ENCODE measurements at places on chromosomes 3 and 15.

DNA sequence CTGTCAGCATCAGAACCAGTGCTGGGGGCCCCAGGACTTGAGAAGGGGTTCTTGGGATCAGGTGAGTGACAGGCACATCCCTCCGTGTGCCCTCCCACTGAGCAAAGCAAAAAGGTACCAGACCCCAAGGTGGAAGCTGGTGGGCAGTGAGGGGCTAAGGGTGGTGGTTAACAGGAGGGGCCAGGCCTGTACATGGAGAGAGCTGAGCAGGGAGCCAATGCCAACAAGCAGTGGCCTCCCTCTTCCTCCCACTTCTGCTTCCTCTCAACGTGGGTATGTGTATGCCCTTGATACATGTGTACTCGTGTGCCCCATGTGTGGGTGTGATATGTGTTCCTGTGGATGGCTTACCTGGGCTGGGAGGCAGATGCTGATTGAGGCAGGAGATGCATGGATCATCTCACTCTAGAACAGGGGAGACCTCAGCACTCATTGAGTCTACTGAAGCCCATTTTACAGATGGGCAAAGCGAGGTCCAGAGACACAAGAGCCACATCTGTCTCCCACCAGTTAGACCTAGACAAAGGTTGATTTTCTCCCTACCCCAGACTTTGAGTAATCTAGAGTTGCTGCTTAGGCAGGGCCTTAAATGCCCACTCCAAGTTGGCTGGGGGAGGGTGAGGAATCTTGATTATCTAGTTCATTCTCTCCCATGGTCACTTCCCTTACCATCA is 945 bp downstream of the VIPR1 start:
- no peak for DNase-seq

DNA sequence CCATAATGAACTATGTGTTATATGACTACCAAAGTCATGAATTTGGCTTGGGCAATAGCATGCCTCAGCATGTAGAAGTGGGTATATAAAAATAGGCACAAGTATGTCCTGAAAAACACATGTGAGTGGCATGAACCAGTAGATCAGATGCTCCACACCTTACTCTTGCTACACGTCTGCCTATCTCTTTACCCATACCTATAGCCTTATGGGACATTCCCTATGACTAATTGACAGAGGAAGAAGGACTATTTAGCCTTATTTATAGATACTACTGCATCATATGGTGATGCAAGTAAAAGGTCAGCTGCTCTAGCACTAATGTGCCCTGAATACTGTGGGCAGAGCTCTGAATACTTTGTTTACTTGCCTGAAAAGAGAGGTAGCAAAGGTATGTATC is 81.0 kb upstream of the ZPLD1 start:
- DNase-seq: no peak

DNA sequence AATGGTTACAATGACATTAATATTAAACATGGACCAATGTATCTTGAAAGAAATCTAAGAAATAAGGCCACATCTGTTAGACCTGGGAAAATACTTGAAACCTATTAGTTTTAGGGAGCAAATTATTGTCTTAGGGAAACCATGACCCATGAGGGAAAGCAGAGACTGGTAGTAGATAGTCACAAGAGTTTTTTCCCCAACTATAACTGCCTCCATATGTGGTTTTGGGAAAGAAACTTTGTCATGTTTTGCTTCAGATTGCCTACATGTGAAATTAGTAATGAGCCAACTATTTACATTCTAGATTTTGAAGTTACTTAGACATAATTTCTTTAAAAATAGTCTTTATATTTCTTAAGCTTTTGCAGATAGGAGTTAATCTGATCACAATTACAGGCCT is 474.9 kb downstream of the ROBO2 start:
- no peak for DNase-seq

DNA sequence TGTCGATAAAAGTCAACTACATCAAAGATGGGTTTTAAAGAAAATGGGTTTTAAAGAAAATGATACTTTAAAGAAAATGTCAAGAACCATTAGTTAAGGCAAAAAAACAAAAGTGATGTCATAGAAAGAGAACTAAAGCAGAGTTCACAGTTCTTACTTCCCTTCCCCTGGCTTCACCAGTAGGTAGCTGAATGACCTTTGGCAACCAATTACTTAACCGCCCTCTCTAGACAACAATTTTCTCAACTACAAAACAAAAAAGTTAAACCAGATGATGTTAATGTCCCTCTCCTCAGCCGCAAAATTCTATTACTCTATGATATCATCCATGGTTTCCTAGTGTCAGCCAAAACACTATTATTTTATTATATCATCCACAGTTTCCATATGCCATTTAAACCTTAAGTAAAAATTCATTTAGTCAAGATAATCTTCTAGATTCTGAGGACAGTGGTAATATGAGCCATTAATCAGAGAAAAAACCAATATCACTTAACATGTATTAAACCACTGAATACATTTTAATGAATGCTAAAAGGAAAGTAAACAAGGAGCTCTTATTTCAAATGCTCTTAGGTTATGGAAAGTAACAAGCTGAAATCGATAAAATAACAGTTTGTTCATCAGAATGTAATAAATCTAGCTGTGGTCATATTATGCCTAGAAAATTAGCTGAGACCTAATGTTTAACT is 13.1 kb downstream of the RYK start:
- DNase-seq: no peak

GRCh38 chr15:68154923-68155559 is 50.1 kb downstream of the CALML4 start:
- peak; percentile 77 for DNase-seq

DNA sequence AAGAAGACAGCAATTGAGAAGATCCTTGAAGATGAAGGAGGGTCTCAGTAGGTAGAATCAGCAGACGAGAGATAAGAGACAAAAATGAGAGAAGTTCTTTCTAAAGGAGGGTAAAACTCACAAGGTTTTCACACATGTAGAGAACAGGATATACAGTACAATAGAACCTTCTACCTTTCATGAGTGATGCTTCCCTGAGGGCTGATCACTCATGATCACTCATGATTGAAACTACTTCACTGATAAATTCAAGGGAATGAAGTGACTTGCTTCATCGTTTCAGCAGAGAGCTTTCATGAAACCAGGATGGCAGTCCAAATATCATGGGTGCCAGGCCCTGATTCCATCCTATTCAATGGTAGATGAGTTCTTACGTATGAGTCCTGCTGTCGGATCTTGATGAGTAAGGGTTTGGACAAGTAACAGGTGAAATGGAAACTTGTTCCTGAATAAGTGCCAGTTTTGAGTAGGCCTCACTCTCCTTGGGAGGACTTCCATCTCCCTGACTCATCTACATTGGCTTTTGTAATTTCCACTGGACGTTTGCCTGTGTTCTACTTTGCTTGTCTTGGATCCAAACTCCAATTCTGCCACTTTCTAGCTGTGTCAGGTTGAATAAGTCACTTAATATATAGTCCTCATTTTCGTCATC is 9.6 kb upstream of the CLDN16 start:
- DNase-seq: no peak

GRCh38 chr3:186880406-186880805 is 37.9 kb downstream of the ADIPOQ start:
- DNase-seq: no peak

GRCh38 chr15:98397419-98397818 is 250.9 kb upstream of the IGF1R start:
- DNase-seq: no peak

GRCh38 chr3:137588871-137589270 is 175.2 kb upstream of the SOX14 start:
- DNase-seq: no peak

- no peak for DNase-seq
These were observed 33.5 kb upstream of the PTPN23 start for GRCh38 chr3:47347217-47347801.

GRCh38 chr3:48919215-48920138 is 835 bp downstream of the ARIH2 start:
- peak; percentile 56 for DNase-seq

GRCh38 chr3:71563827-71564226 is 19.7 kb downstream of the FOXP1 start:
- DNase-seq: no peak

GRCh38 chr3:195270079-195270816 is 711 bp downstream of the XXYLT1 start:
- peak; percentile 63 for DNase-seq

GRCh38 chr3:16148213-16148612 is 26.3 kb upstream of the GALNT15 start:
- DNase-seq: no peak

GRCh38 chr3:42507761-42508335 is 5.4 kb downstream of the VIPR1 start:
- DNase-seq: no peak

- no peak for DNase-seq
These were observed 6.5 kb downstream of the NT5DC2 start for GRCh38 chr3:52527039-52527731.

- DNase-seq: peak; percentile 47
These were observed 96.9 kb upstream of the TBL1XR1 start for GRCh38 chr3:177294221-177294620.

DNA sequence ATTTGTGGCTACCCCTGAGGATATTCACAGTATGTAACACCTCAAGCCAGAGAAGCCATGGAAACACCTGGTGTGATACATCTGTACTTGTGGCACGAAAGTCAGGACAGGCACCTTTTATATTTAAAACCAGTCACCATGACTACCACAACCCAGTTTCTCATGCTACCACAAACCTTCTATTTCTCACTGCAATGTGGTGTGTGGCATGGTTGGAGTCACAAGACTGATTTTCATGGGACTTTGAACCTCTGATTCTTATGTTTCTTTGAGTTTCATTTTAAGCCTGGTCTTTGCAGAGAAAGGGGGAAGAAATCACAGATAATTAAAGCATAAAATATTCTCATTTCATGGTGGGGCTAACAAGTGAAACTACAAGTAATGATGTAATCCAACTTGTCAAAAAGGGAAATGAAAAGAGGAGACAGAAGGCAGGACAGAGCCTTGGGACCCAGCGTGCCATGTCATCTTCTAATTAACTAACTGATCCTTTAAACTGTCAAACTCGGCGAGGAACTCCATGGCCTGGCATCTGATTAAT is 175.9 kb downstream of the PDZRN3 start:
- DNase-seq: no peak

GRCh38 chr3:122077293-122078234 is 22.4 kb downstream of the CD86 start:
- no peak for DNase-seq

- DNase-seq: no peak
These were observed 23.1 kb upstream of the RPL39L start for GRCh38 chr3:187162265-187162953.

- peak; percentile 47 for DNase-seq
These were observed 237.8 kb upstream of the GADL1 start for GRCh38 chr3:31132132-31132769.

Measured in HT-29 (cell line).